ENCODE measurements at places on chromosomes 2 and 18.

- no peak for DNase-seq
Observed at GRCh38 chr2:71999580-71999979, 148.1 kb downstream of the CYP26B1 start.

GRCh38 chr2:65128297-65129190 lies 1.4 kb downstream of the RAB1A start:
- no peak for DNase-seq

DNA sequence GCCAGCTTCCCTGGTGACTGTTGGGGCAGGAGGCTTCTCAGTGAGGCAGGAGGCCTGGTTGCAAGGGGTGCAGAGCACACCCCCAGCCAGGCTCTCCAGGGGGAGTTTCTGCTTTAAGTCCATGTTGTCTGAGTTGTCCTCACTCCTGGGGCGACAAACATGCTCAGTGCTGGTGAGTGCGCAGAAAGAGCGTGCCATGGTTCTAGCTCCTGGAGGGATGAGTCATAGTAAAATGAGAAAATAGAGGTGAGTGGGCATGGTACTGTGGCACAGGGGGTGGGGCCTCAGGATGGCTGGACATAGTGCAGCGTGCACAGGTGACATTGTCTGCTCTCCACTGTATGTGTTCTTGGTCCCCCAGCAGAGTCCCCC lies 457.2 kb upstream of the HS6ST1 start:
- DNase-seq = no peak

DNA sequence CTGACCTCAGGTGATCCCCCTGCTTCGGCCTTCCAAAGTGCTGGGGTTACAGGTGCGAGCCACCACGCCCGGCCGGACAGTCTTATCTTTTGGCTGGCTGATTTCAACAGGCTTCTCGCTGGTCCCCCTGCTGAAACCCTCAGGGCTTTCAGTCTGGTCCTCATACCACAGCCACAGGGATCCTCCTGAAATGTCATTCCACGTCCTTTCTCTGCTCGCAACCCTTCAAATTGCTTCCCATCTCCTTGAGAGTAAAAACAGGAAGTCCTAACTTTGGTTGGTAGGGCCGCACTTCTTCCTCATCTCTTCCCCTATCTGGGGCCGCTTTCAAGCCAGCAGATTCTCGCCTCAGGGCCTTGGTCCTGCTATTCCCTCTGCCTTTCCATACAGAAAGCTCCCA lies 1.4 kb upstream of the CAB39 start:
- no peak for DNase-seq

GRCh38 chr2:21627938-21628337 lies 504.2 kb downstream of the TDRD15 start:
- DNase-seq = no peak

DNA sequence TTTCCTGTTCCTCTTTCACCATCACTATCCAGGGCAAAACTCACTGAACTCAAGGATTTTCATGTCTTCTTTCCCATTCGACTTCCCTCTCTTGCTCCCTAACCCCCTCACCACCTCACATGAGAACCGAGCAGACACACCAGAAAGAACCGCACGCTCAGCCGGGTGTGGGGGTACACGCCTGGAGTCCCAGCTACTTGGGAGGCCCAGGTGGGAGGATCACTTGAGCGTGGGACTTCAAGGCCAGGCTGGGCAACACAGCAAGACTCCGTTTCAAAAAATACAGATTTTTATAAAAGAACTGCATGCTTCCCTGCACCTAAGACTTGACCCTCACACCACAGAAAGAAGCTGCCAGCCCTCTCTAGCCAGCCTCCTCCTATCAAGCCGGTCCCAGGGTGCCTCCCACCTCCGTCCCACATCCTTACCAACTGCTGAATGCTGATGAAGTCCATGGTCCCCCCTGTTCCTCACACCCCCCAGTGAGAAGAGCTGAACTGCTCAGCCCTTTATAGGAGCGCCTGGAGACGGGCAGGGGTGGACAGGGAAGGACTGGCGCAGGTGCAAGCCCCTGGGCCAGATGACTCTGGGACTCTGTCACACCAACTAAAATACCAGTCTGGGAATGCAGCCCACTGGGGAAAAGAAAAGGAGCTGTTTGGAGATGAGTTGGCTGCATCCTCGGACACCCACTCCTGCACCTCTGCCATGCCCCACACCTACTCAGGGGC lies at the start of gene ANKRD23:
Gene ANKRD23 (minus strand): TSS at position 484 of the 731 bp plus-strand sequence. CDS start 29 bp downstream, at position 455.
- no peak for DNase-seq

- DNase-seq = no peak
Observed at GRCh38 chr18:7273301-7273921, 42.5 kb downstream of the LRRC30 start.

DNA sequence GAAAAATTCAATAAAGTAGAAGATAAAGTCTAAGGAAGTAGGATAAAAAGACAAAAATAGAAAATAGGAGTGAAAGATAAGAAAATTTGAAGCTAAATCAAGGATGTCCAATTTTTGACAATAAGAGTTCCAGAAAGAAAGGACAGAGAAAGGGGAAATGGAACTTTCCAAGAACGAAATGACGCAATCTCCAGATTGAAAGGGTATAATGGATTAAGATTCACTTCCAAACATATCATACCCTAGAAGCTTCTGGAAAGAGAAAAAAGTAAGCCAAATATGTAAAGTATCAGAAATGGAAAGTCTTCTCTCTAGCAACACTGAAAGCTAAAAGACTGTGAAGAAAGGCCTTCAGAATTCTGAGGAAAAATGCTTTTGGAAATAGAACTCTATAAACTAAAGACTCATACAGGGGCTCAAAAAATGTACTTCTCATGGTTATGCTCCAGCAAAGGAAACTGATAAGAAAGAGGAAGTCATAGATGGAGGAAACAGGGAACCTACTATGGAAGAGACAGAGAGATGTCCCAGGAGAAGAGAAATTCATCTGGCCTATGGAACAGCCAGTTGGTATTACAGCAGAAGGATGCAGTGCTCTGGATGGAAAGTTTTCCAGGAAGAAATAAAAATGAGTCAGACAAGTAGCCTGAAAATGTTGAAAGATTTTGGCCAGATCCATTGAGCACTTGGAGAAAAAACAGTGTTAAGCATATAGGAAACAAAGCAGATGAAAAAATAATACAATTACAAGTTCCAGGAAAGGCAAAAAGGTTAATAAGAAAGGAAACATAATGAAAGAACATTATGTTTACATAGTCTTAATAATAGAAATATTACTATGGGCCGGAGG lies 20.1 kb downstream of the CASP8 start:
- no peak for DNase-seq

DNA sequence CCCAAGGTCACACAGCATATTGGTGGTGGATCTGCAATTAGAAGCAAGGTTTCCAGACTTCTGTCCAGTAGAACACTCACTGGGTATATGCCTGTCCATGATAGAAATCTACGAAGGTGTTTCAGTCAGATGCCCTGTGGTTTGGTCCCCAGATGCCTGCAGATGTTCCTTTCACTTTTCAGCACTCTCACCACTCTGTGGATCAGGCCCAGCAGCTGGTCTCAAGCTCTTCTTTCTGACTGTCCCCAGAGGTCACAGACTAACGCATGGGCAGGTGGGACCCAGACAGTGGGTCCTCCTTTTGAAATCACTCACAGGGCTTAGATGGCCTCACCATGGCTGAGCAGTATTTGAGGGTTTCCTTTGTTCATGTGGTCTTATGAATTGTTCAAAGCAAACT lies 376.5 kb downstream of the ALK start:
- no peak for DNase-seq
